ENCODE measurements at places on chromosomes 2 and 18.

DNA sequence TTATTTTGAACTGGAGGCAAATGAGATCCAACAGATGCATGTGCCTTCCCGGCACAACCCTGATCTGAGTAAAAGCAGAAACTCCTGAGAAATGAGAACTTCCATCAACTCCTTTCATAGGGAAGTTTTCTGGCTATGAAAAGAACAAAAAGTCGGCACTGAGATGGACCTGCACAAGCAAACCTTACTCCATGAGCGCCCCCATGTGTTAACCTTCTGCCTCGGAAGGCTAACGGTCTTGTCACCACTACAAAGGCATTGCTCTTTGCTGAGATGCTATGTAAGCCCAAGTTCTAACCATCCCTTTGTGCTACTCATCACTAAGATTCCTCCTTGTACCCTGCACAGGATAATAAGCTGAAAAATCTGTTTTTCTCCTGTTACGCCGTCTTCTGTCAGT, 57.3 kb upstream of the SULT1C3 start:
- H3K27me3 ChIP-seq, result no peaks in the 10 kb centered on the region
- no peak for DNase-seq
- H3K4me3 ChIP-seq, result no peak overlapping the region

DNA sequence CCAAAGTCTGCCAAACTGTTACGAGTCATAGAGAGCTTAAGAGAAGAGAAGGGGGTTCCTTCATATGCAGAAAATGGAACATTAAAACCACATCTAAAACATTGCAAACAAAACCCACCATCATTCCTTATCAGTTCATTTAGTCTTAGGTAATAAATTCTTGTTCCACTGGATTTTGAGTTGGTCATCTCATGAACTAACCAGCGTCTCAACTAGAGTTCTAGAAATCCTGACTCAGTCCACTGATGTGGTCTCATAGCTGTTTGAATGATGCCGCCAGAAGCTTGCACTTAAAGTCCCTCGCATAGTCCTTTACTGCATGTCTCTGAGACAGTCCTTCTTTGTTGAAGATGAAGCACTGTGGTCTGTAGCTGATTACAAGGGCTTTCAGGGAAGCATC, 15.0 kb upstream of the CAB39 start:
- H3K36me3 ChIP-seq, result no peaks in the 10 kb centered on the region
- no peaks in the 10 kb centered on the region for H3K27me3 ChIP-seq
- no peak for DNase-seq
- H3K27ac ChIP-seq, result no peak overlapping the region
- no peak overlapping the region for H3K4me3 ChIP-seq
- H3K4me1 ChIP-seq, result no peaks in the 10 kb centered on the region

DNA sequence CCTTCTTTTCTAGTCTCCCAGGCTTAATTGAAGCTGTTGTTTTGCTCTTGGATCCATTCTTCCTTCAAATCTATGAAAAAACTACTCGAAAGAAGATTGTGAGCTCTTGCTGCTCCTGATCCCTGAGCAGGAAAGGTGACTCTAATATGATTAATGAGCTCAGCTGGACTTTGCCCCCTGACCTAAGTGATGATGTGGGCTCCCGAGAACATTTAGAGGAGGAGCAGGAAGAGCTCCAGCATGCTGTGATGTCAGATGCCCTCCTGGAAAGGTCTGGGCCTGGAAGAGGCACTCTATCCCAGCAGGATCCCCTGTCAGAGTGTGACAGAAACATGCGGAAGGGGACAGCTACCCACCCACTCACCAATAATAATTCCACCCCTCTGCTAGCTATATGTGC, 117.9 kb upstream of the PELI1 start:
- H3K36me3 ChIP-seq, result no peaks in the 10 kb centered on the region
- H3K27me3 ChIP-seq, result peaks cover 7% of the 10 kb centered on the region
- no peak overlapping the region for H3K4me3 ChIP-seq
- peak overlapping the region; percentile 54 for H3K27ac ChIP-seq

- no peak overlapping the region for H3K4me3 ChIP-seq
- H3K27me3 ChIP-seq, result peaks cover 26% of the 10 kb centered on the region
- H3K36me3 ChIP-seq, result no peaks in the 10 kb centered on the region
- peaks cover 3% of the 10 kb centered on the region for H3K4me1 ChIP-seq
- H3K27ac ChIP-seq, result no peak overlapping the region
Observed at GRCh38 chr2:144466637-144467036, 53.3 kb downstream of the ZEB2 start.

GRCh38 chr2:222835143-222835822, 25.6 kb upstream of the ACSL3 start:
- no peak overlapping the region for H3K27ac ChIP-seq
- no peak for DNase-seq
- no peaks in the 10 kb centered on the region for H3K36me3 ChIP-seq
- peaks cover 3% of the 10 kb centered on the region for H3K27me3 ChIP-seq

DNA sequence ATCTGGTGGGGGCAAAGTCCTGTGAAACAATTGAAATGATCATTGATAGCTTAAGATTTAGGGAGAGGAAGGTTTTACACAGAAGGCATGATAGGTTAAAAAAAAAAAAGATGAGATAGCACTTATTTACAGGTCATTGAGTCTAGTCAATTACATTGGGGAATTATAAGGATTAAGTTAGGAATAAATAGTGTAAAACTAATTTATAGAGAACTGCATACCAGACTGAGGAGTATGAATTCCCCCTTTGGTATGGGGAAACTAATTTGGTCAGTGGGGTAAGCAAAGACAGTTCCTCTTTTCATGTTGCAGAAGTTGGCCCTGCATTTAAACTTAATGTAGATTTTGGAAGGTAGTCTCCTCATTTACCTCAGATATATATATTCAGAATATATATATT, 10.8 kb downstream of the GLS start:
- no peak overlapping the region for H3K4me3 ChIP-seq
- no peaks in the 10 kb centered on the region for H3K27me3 ChIP-seq
- DNase-seq, result no peak
- H3K27ac ChIP-seq, result no peak overlapping the region

- peaks cover 59% of the 10 kb centered on the region for H3K4me1 ChIP-seq
- DNase-seq, result no peak
- no peak overlapping the region for H3K27ac ChIP-seq
- peaks cover 16% of the 10 kb centered on the region for H3K27me3 ChIP-seq
Observed at GRCh38 chr2:45259138-45259537, 249.9 kb upstream of the SIX2 start.

DNA sequence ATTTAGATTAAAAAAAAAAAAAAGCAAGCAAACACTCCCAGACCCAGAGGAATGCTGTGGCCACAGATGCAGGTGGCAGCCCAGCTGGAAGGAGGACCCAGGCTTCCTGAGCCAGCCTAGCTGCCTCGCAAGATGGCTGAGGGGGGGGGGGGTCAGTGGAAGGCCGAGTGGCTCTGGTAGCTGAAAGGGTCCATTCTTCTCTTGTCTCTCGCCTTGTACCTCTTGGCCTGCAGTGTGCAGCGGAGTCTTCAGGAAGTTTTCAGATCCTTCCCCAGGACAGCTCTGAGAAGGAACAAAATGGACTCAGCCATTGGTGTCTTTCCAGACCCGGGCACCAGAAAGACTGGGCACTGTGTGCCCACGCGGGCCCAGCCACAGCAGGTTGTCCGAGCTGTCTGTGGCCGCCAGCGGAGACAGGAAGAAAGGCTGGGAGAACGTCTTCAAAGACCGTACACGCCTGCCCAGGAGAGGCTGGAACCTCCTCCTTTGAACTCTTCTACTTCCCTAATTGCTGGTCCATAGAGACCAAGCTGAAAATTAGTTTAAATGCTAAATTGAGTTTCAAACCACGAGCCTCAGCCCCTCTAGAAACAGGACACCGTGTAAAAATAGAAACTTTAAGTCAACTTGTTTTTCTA, 21.3 kb downstream of the APCDD1 start:
- H3K27ac ChIP-seq, result no peak overlapping the region
- no peaks in the 10 kb centered on the region for H3K4me1 ChIP-seq
- no peaks in the 10 kb centered on the region for H3K27me3 ChIP-seq
- peaks cover 2% of the 10 kb centered on the region for H3K36me3 ChIP-seq
- no peak overlapping the region for H3K4me3 ChIP-seq
- DNase-seq, result no peak

DNA sequence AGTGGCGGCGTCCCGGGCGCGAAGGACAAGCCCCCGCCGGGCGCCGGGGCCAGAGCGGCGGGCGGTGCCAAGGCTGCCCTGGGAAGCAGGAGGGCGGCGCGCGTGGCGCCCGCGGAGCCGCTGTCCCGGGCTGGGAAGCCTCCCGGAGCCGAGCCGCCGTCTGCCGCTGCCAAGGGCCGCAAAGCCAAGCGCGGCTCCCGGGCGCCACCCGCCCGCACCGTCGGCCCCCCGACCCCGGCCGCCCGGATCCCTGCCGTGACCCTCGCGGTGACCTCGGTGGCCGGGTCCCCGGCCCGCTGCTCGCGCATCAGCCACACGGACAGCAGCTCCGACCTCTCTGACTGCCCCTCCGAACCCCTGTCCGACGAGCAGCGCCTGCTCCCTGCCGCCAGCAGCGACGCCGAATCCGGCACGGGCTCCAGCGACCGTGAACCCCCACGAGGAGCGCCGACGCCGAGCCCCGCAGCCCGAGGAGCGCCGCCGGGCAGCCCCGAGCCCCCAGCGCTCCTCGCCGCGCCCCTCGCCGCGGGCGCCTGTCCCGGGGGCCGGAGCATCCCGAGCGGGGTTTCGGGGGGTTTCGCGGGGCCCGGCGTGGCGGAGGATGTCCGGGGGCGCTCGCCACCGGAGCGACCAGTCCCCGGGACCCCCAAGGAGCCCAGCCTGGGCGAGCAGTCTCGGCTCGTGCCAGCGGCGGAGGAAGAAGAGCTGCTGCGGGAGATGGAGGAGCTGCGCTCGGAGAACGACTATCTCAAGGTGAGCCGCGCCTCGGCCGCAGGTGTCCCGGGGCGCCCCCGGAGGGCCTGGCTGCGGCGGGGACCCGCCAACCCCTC, 820 bp downstream of the MTCL1 start:
- peaks cover 17% of the 10 kb centered on the region for H3K27me3 ChIP-seq
- peaks cover 36% of the 10 kb centered on the region for H3K4me1 ChIP-seq
- peaks cover 3% of the 10 kb centered on the region for H3K36me3 ChIP-seq
- H3K27ac ChIP-seq, result no peak overlapping the region
- no peak for DNase-seq
- H3K4me3 ChIP-seq, result peak overlapping the region; percentile 99

- peak overlapping the region; percentile 93 for H3K27ac ChIP-seq
- H3K36me3 ChIP-seq, result no peaks in the 10 kb centered on the region
- peak overlapping the region; percentile 83 for H3K4me3 ChIP-seq
- no peak for DNase-seq
- H3K27me3 ChIP-seq, result peaks cover 12% of the 10 kb centered on the region
Observed at GRCh38 chr2:126656431-126657147, 631 bp downstream of the GYPC start.

GRCh38 chr2:3311601-3312000, 66.0 kb downstream of the EIPR1 start:
- H3K27ac ChIP-seq, result no peak overlapping the region
- no peak overlapping the region for H3K4me3 ChIP-seq
- H3K4me1 ChIP-seq, result peaks cover 2% of the 10 kb centered on the region
- no peak for DNase-seq
- H3K27me3 ChIP-seq, result no peaks in the 10 kb centered on the region

- H3K36me3 ChIP-seq, result no peaks in the 10 kb centered on the region
- no peaks in the 10 kb centered on the region for H3K27me3 ChIP-seq
- no peak for DNase-seq
- H3K4me3 ChIP-seq, result no peak overlapping the region
Observed at GRCh38 chr2:64186699-64187605, 42.7 kb upstream of the PELI1 start.

- peaks cover 23% of the 10 kb centered on the region for H3K27me3 ChIP-seq
- no peak for DNase-seq
- H3K4me1 ChIP-seq, result no peaks in the 10 kb centered on the region
- no peak overlapping the region for H3K4me3 ChIP-seq
Observed at GRCh38 chr18:79507546-79508480, 112.1 kb downstream of the NFATC1 start.

DNA sequence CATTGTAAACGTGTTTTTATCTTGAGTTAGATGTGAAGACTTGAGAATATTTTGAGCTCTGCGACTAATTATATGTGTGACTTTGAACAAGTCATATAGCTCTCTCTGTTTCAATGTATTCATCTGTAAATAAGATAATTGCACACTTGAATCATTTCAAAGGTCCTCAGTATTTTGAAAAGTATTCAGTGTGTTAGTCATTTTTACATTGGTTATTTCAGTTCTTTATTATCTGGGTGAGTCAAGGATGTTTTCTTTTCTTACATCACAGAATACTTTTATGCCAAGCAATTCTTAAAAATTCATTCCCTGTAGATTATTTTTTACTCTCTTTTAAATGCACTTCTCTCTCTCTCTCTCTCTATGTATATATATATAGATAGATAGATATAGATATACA, 1098.0 kb upstream of the ZEB2 start:
- H3K27ac ChIP-seq, result no peak overlapping the region
- H3K4me3 ChIP-seq, result no peak overlapping the region
- H3K36me3 ChIP-seq, result no peaks in the 10 kb centered on the region
- no peak for DNase-seq
- H3K27me3 ChIP-seq, result no peaks in the 10 kb centered on the region

- no peak overlapping the region for H3K4me3 ChIP-seq
- H3K27ac ChIP-seq, result no peak overlapping the region
- no peak for DNase-seq
- H3K36me3 ChIP-seq, result no peaks in the 10 kb centered on the region
- peaks cover 3% of the 10 kb centered on the region for H3K27me3 ChIP-seq
- peaks cover 10% of the 10 kb centered on the region for H3K4me1 ChIP-seq
Observed at GRCh38 chr2:98332989-98333388, 13.3 kb upstream of the CNGA3 start.

DNA sequence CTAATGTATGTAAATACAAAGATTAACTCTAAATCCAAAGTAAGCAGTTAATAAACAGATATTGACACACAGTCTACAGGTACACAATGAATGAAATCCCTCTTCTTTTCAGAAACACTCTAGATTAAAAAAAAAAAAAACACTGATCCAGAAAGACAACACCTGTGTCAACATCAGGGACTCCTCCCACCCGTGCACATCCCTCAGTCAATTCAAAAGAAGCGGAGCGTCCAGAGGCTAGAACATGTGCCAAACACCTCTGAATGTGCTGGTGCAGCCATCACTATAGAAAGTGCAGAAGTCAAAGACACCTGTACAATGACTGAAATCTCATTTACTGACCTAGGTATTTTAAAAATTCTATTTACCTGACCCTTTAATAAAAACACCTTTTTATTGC, 622.6 kb upstream of the ID2 start:
- peaks cover 5% of the 10 kb centered on the region for H3K27me3 ChIP-seq
- no peak overlapping the region for H3K4me3 ChIP-seq
- no peak overlapping the region for H3K27ac ChIP-seq
- no peak for DNase-seq
- peaks cover 1% of the 10 kb centered on the region for H3K4me1 ChIP-seq

DNA sequence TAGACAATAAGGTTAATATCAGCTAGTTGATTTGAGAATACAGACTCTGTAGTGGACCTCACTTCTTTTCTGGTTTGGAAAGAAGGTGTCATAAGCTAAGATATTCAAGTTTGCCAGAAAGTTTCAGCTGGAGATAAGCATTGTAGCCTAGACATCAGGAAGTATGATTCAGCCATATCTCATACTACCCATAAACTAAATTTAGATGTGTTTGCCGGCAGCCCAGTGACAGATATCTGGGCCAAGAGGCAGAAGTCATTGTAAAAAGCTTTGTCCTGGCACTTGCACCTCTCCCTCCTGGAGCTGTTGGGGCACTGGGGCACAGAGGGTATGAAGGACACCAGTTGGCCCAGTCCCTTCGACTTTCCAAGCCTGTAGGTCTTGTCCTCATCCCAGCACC, 128.0 kb downstream of the EPHA4 start:
- no peak for DNase-seq
- H3K27ac ChIP-seq, result no peak overlapping the region

GRCh38 chr2:9207641-9208311, 1.2 kb downstream of the ASAP2 start:
- no peak for DNase-seq
- peaks cover 4% of the 10 kb centered on the region for H3K36me3 ChIP-seq
- peaks cover 57% of the 10 kb centered on the region for H3K4me1 ChIP-seq
- H3K4me3 ChIP-seq, result peak overlapping the region; percentile 89
- H3K27ac ChIP-seq, result peak overlapping the region; percentile 97
